ENCODE measurements at places on chromosomes 11 and 22.

GRCh38 chr11:59365232-59366018 lies 6.7 kb downstream of the OR5AN1 start:
- no peak for DNase-seq

GRCh38 chr11:130647371-130647770 lies 198.9 kb downstream of the ADAMTS15 start:
- no peak for DNase-seq

- no peak for DNase-seq
Observed at GRCh38 chr11:59102259-59102765, 4.7 kb upstream of the FAM111B start.

- no peak for DNase-seq
Observed at GRCh38 chr22:31953261-31953660, 8.9 kb downstream of the YWHAH start.

DNA sequence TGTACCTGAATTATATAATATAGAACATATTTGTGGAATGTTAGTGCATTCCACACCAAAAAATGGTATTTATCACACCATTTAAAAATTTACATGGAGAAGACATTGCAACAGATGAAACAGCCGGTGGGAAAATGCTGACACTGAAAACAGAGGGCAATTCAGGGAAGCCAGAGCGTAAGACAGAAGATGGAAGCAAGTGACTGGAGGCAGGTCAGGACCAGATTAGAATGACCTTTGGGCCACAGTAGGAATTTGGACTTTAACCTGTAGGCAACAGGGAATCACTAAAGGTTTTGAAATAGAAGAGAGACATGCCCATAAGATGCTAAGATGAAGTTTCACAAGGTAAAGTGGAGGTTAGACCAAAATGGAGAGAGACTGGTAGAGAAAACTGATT lies 60.5 kb downstream of the METTL15 start:
- DNase-seq, result no peak

- DNase-seq, result no peak
Observed at GRCh38 chr11:112235750-112236390, 9.6 kb downstream of the PTS start.

DNA sequence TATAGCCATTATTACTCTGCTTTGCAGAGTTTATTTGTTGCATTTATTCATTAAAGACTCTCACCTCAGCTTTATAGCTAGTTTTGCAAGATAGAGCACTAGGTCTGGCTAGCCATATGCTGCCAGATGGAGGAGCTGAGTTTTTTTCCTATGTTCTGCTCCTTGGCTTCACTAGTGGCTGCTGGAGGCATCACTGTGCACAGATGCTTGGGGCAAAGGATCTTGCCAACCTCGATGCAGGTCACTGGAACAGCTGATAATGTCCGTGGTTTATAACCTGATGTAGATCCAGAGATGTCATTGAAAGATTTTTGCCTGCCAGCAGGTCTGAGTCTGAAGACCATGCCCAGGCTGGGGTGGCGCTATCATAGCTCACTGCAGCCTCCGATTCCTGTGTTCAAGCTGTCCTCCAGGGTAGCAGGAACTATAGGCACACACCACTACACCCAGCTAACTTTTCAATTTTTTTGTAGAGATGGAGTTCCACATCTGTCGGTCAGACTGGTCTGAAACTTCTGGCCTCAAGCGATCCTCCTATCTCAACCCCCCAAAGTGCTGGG lies 63.2 kb downstream of the PACS1 start:
- DNase-seq, result no peak

- DNase-seq, result no peak
Observed at GRCh38 chr22:47780281-47780875, 1017.9 kb downstream of the TBC1D22A start.

GRCh38 chr22:50157709-50158375 lies 12.7 kb upstream of the PANX2 start:
- peak; percentile 30 for DNase-seq

GRCh38 chr22:37824674-37825641 lies 1.8 kb downstream of the GALR3 start:
- DNase-seq, result no peak

DNA sequence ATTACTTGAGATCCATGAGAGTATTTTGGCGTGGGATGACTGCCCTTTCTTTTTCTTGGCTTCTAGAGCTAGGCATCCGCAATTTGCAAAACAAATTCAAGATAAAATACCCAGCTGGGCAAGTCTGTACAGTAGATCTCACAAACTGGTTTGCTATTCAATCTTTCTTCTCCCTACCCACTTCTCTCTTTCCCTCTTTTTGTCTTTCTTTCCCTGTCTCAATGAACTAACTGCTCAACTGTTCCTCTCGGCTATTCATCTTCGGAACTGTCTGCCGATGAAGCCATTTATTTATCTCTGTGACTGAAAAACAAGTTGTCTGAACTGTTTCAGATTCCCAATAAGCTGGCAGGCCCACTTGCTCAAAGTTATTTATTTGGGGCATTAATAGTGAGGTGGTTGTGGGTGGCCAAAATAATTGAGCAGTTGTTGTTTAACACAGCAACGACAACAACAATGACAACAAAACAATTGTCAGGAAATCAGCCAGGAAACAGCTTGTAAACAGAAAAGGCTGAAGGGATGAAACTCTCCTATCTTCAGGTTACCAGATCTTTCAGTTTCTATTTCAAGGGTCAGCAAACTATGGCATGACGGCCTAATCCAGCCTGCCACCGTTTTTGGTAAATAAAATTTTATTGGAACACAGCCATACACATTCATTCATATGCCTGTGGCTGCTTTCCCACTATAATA lies 76.0 kb upstream of the MTMR2 start:
- no peak for DNase-seq

- no peak for DNase-seq
Observed at GRCh38 chr11:71500601-71501021, 26.5 kb upstream of the KRTAP5-7 start.

- DNase-seq, result peak; percentile 11
Observed at GRCh38 chr11:76209973-76210930, 4.0 kb upstream of the WNT11 start.

DNA sequence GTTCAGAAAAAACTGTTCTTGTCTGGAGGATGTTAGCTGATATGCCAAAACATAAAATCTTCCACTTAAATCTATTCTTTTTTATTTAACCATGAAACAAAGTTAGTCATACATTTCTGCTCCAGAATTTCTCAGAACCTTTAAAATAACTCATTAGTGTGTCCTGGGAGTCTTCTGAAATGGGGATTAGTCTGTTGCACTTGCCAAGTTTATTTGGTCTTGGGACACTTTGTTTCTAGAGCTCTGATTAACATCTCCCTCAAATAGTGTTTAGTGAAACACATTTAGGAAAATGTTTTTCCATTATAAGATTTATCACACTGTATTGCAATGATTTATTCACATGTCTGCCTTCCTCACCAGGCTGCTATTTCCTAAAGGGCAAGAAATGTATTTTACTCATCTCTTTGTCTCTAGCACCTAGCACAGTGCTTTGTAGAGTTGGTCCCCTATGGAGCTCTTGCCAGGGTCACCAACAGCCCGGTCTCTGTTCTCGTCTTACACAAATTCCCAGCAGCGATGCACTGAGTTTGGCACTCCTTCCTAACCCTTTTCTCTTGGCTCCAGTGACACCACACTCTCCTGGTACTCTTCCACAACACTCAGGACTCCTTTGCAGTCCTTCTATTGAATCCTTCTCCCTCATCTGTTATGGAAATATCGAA lies 189.2 kb downstream of the CSNK2A3 start:
- no peak for DNase-seq

DNA sequence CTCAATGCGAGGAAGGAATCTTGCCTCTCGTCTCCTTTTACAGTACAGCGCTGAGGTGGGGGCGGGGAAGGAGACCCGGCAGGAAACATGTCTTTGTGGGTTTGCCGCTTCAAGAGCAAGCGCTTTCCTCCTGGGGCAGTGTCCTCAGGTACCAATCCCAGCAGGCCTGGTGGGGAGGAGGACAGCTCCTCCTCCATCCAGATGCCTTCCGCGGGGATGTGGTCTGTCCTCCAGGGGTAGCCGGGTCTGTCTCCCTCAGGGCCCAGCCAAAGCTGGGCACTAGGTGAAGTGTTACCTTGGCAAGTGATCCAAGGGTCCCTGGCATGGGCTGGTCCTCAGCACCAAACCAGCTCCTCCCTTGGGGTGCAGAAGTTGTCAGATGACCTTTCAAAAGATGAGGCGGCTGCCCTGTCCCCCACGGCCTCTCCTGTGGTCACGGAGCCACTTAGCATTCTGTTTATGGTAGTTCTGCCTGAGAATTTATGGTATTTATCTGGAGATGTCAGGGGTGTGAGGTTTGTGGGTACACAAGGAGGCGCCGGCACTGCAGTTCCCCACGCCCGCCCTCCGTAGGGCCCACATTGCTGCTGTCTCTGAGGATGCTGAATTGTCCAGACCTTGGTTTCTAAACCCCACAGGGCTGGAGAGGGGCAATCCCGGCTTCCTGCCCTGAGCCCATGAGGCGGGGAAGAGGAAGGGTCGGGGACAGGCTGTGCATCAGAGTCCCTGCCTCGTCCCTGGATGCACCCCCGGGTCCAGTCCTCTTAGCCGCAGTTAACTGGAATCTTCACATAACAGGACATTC lies 93.5 kb upstream of the ANO1 start:
- no peak for DNase-seq

- DNase-seq, result no peak
Observed at GRCh38 chr11:3954448-3955298, 99.2 kb downstream of the STIM1 start.

Measured in keratinocyte (primary cell).